ENCODE measurements at places on chromosomes 2 and 18. TPM values are rescaled to one million over a fixed set of nuclear protein-coding genes. Genes with fewer than 3 reads are reported as not detected.
A peak's percentile ranks its signal among the peaks of the same experiment; 100 is the strongest.

CREG2 gene
- polyA plus RNA-seq: 3.9 TPM

- no peaks in the 10 kb centered on the region for H3K36me3 ChIP-seq
- no peak overlapping the region for H3K27ac ChIP-seq
- H3K4me3 ChIP-seq: no peak overlapping the region
- H3K27me3 ChIP-seq: no peaks in the 10 kb centered on the region
- DNase-seq: no peak
Measured at GRCh38 chr2:50004667-50005066, 850.4 kb upstream of the FSHR start.

GRCh38 chr2:239668651-239669050, 267.8 kb upstream of the HDAC4 start:
- DNase-seq: no peak
- H3K4me3 ChIP-seq: no peak overlapping the region
- peaks cover 2% of the 10 kb centered on the region for H3K4me1 ChIP-seq
- peaks cover 3% of the 10 kb centered on the region for H3K27me3 ChIP-seq
- H3K27ac ChIP-seq: no peak overlapping the region

- no peak overlapping the region for H3K27ac ChIP-seq
- H3K4me1 ChIP-seq: no peaks in the 10 kb centered on the region
- H3K4me3 ChIP-seq: no peak overlapping the region
Measured at GRCh38 chr2:37037771-37038170, 46.4 kb downstream of the HEATR5B start.

DNA sequence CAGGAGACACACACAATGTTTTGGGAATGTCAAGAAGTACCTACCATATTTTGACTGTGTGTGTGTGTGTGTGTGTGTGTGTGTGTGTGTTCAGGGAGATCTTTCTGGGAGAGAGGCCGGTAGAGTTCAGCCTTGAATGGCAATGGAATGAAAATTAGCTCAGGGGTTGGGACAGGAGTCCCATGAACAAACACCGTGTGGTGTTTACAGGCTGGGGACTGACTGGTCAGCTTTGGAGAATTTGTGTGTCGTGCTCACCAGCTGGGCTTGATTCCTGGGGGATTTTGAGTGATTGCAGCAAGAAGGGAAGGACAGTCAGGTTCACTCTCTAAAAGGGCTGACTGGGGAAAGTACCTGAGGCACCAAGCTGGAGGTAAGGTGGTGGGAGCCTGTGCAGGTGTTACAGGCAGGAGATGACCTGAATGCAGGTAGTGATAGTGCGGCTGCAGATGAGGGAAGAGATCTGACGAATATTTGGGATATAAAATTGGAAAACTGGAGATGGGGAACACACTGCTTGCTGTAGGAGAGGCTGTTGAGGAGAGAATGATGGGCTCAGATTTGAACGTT, 2.5 kb upstream of the ADNP2 start:
- H3K4me1 ChIP-seq: peaks cover 8% of the 10 kb centered on the region
- no peaks in the 10 kb centered on the region for H3K36me3 ChIP-seq
- H3K27ac ChIP-seq: no peak overlapping the region
- no peak overlapping the region for H3K4me3 ChIP-seq
- DNase-seq: no peak

- H3K36me3 ChIP-seq: no peaks in the 10 kb centered on the region
- H3K27me3 ChIP-seq: no peaks in the 10 kb centered on the region
- H3K27ac ChIP-seq: peak overlapping the region; percentile 64
- H3K4me3 ChIP-seq: no peak overlapping the region
- DNase-seq: peak; percentile 89
- peaks cover 7% of the 10 kb centered on the region for H3K4me1 ChIP-seq
Measured at GRCh38 chr2:215862351-215862771, 151.0 kb downstream of the MREG start.

DNA sequence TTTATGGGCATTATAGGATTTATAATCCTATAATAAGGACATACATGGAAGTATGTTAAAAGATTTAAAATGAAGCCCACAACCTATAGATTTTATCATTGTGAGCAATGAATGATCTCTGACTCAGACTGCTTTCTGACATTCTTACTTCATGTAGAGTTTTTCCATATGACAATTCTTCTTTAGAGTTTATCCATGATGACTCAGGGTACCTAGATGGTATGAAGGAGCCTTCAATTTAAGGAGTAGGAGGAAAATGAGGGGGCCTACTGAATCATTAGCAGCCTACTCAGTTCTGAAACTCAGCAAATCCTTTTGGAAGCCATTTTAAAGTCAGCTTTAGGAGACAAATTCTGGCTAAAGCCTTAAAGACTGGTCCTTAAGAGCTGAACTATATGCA, 10.4 kb downstream of the PELI1 start:
- H3K4me1 ChIP-seq: peaks cover 3% of the 10 kb centered on the region
- H3K36me3 ChIP-seq: no peaks in the 10 kb centered on the region
- DNase-seq: no peak

GRCh38 chr2:171178993-171179392, 18.3 kb upstream of the TLK1 start:
- no peak overlapping the region for H3K4me3 ChIP-seq
- no peaks in the 10 kb centered on the region for H3K4me1 ChIP-seq
- no peaks in the 10 kb centered on the region for H3K36me3 ChIP-seq
- DNase-seq: no peak

- H3K4me1 ChIP-seq: no peaks in the 10 kb centered on the region
- no peak for DNase-seq
- H3K27me3 ChIP-seq: no peaks in the 10 kb centered on the region
Measured at GRCh38 chr2:204566439-204566838, 21.2 kb downstream of the PARD3B start.

DNA sequence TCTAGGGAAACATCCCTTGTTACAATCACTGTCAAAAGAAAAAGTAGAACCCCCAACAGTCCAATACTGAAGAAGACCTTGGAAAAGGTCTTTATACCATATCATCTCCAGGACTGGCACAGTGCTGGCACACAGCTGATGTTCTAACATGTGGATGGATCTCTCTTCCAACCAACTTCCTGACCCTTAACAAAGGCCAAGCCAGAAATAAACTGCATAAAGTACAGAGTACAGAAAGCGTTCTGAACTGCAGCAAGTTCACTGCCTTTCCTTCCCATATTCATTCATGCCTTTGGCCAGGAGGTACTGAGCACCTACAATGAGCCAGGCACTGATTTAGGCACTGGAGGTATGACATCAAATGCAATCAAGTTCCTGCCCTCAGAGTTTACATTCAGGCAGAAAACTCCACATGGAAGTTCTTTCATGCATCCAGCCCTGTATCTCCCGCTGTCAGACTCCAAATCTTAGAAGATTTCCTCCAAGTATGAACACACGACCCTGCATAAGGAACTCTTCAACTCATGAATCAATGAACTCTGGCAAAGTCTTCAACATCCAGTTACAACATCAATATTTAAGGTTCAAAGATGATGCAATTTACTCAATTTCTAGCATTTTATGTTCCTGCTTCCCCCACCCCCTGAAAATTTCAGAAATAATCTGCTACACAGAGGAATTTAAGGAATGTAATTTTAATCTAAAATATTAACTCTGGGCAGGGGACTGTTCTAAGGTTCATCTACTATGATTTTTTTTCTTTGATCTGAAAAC, 33.8 kb downstream of the ACVR1 start:
- H3K27me3 ChIP-seq: no peaks in the 10 kb centered on the region
- H3K27ac ChIP-seq: no peak overlapping the region
- DNase-seq: no peak
- peaks cover 48% of the 10 kb centered on the region for H3K4me1 ChIP-seq
- no peak overlapping the region for H3K4me3 ChIP-seq

GRCh38 chr2:17470855-17471641, 47.2 kb downstream of the RAD51AP2 start:
- H3K27ac ChIP-seq: no peak overlapping the region
- peak; percentile 0 for DNase-seq
- no peak overlapping the region for H3K4me3 ChIP-seq
- H3K4me1 ChIP-seq: no peaks in the 10 kb centered on the region
- H3K27me3 ChIP-seq: no peaks in the 10 kb centered on the region

GRCh38 chr2:149365931-149366583, 35.7 kb downstream of the LYPD6 start:
- DNase-seq: no peak
- H3K27ac ChIP-seq: no peak overlapping the region
- H3K36me3 ChIP-seq: no peaks in the 10 kb centered on the region
- no peaks in the 10 kb centered on the region for H3K27me3 ChIP-seq
